Spleen (tissue), 13 donors: ENCODE measurements at places on chromosomes 2 and 18. TPM values are rescaled to one million over a fixed set of nuclear protein-coding genes. Genes with fewer than 3 reads are reported as not detected.

Gene KLHL29
- 8.5 TPM for total RNA-seq

Gene CLEC4F
- total RNA-seq, result not detected

Gene CPO
- total RNA-seq, result 0.28 TPM

Gene DNER
- total RNA-seq, result not detected

Gene DUSP2
- 42.7 TPM for total RNA-seq

Gene CDK15
- total RNA-seq, result not detected

Gene POTEJ
- not detected for total RNA-seq
